ENCODE measurements at places on chromosomes 6 and 20.

- DNase-seq: peak; percentile 95
Measured at GRCh38 chr20:63957004-63957689, 931 bp upstream of the UCKL1 start.

DNA sequence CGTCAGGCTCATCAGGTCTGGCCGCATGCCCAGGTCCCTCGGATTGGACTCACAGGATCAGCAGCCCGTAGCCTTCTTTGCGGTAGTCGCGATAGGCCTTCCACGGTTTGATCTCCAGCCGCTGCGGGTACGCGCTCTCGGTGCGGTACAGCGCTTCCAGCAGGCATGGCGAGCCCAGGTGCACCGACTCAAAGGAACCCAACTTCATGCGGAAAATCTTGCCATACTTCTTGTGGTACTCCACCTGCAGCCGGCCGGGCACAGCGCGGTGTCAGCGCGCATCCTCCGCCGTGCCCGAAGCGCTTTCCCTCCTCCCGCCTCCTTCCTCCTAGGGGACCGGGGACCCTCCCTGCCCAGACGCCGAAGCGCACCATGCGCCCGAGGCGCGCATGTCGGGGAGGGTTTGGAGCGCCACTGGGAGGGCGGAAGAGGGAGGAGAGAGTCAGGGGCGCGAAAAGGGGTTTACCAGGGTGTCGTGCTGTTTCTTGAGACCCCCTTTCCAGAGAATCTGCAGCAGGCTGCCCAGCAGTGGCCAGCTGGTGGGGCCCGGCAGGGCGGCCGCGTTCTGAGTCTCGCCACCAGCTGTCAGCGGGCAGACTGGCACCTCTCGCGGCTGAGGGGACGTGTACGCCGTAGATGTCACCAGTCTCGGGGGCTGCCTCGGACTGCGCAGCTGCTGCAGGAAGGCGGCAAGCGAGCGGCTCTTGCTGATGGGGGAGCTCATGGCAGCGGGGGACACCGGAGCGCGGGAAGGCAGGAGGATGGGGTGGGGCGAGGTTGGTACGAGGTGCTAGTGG, 732 bp downstream of the CYP24A1 start:
- peak; percentile 69 for DNase-seq

DNA sequence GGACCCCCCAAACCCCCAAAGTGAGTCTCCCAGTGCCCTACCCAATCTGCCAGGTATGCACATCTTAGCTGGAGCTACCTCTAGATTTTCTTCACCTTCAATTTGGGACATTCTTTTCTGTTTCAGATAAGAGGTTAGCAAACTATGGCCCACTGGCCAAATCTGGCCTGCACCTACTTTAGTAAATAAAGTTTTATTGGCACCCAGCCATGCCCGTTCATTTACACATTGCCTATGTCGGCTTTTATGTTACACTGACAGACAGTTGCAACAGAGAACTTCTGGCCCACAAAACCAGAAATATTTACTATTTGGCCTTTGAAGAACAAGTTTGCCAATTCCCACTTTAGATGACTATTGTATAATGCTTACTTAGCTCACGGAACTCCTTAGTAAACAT, 55.9 kb upstream of the STX16 start:
- DNase-seq: no peak

GRCh38 chr20:62222972-62223371, 2.9 kb upstream of the HRH3 start:
- no peak for DNase-seq

DNA sequence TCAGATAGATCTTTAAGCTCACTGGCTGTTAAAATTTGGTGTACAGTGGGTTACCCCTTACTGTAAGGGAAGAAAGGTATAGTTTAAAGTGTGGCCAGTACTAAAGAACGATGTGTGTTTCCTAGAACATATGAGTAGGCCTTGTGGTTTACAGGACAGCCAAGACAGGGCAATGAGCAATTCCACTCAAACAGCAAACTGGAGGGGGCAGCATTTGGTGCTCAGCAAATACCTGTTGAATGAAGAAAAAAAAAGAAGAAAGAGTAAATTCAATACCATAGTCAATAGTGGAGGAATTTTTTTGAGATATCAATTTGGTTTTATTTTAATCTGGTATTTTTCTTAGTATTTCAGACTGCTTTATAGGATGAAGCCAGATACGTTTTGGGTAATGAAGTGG, 3.8 kb upstream of the NCOA5 start:
- DNase-seq: no peak

DNA sequence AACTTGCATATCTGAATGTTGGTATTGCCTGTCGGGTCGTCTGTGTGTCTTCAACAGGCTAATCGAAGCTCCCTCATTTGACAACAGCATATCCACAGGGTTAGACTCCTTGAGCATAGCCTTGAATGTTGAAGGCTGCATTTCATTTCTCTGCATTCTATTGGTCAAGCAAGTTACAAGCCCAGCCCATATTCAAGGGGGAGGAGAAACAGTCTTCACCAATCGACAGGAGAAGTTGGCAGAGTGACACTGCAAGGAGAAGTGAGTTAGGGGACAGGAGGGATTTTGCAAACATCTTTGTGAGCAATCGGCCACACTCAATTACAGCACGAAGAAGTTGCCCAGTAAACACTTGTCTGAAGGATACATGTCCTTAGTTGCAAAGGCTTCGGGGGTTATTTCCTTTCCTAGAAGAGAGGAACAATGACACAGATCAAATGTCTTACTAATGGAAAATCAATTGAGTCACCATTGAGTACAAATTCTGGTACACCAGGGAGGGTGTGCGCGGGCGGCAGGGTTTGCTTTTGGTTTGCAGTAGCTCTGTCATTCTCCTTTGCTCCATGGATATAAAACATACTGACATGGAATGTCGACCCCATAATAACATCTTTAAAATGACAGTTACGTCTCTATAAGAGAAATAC, 60.6 kb upstream of the NT5E start:
- no peak for DNase-seq

DNA sequence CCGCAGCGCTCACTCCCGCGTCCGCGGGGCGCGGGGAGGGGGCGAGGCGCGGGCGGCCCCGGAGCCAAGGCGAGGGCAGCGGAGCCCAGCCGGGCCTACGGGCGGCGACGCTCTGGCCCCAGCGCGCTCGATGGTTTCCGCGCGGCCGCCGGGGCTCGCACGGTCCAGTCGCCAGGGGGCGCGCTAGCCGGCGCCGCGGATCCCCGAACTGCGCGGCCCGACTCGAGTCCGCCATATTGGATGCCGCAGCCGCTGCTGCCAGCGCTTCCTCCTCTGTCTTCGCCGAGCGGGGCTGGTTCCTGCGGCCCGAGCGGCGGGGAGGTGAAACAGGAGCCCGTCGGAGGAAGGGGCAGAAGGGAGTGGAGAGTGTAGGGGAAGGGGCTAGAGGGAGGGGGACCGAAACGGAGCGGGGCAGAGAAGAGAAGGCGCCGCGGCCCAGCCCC, at the start of gene SCAF8:
TSS of gene SCAF8 (plus strand) at position 234 of the 443 bp plus-strand sequence. CDS start 485 bp downstream, outside the sequence.
- peak; percentile 87 for DNase-seq

GRCh38 chr20:59813948-59814839, 119.2 kb downstream of the SYCP2 start:
- DNase-seq: no peak

- no peak for DNase-seq
Measured at GRCh38 chr20:33687370-33687915, 1.3 kb upstream of the E2F1 start.
